Femur (tissue), 1 donor: ENCODE measurements at places on chromosomes 2 and 18.

GRCh38 chr2:77579076-77579769, 57.0 kb upstream of the LRRTM4 start:
- DNase-seq, result no peak

DNA sequence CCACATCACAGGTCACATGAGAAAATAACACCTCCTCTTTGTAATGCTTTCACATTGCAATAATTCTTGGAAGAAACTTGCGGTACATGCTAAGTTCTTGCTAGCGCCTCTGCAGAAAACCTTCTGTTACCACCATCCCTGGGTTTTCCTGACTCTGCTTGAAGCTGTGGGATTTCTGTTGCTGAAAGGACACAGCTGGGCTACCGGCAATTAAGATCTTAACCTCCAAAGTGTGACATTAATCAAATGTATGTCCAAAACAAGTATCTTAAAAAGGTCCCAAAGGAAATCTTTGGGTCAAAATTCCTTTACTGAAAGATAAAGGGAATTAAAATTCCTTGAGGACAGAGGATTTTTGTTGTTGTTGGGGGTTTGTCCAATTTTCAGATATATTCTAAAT, 7.5 kb downstream of the CCBE1 start:
- no peak for DNase-seq

DNA sequence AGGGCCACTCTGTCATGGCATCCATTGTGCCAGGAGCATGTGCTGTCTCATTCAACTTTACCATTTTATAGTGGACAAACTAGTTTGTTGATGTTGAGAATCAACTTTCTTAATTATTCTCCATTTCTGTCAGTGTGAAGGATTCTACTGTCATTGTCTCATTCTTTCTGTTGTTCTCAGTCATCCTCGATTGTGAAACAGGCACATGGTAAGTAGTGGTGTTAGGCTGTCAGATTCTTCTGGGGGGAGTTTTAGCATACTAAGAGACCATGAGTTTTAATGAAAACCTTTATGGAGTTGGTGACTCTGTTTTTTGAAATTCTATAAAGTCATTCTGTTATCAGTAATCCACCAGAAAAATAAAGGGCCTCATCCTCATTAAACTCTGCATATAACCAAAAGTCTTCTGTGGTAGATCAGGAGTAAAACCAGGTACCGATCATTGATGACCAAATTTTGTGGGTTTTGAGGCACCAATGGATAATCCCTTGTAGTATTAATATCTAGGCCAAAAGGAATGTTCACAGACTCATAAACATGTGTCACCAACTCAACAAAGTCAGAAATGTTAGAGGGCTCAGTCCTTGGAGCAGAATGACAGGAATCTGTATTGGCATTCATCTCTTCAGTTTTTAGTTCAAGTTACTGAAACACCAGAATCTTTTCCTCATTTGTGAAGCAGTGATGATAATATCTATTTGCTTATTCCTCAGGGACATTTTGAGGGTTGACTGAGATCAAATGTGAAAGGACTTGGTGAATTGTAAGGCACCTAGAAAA, 73.2 kb downstream of the CERS6 start:
- no peak for DNase-seq

DNA sequence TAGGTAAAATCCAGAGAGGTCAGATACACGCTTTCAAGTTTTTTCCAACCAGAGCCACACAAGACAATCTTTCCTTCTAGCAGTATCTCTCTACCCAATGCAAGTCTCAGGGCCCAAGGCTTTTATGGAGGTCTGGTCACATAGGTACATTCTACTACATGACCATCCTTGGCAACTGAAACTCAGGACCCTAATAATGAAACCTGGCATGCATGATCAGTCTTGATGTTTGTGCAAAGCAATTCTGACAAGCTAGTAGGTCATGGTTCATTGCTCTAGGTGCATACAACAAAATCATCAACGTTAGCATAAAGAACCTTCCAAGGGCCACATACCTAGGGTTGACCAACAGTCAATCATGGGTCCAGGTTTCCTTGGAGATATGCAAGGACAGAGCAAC, 33.2 kb upstream of the CCDC88A start:
- DNase-seq, result no peak

DNA sequence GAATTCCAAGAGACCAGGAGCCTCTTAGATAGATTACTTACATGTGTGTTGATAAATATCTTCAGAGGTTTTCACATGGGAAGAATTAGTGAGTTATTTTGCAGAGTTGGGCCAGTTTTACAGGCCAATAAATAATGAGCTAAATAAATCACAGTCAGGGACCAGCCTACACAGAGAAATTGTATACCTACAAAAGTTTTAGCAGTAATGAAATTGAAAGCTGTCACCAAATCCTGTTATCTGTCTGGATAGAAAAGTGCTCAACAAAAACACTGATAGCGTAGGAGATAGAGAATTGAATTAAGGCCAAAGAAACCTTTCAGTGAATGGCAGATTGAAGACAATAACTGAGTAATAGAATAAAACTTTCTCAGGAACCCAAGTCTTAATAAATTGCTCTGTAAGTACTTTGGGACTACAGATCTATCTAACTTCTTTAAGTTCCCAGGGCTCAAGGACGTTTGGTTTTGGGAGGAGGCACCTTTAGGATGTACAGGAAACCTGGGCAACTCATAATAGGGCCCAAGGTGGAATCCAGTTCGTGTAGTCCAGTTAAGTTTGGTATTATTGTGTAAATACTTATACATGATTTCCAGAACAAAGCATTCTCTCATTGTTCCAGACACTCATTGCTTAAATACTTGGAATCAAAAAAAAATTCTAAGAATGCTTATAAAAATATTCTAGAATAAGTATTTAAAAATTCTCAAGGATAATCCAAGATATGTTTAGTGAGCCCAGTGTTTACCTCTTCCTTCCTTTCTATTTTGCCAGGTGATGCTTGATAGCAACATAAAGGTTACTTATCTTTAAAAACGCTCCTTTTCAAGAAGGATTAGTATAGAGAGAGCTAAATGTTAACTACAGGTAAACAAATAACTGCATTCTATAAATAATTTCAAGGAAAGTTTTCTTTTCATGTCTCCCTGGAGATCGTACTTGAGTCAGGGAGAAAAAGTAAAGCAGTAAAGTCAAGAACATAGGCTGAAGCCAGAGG, 134.5 kb downstream of the NCKAP5 start:
- no peak for DNase-seq

GRCh38 chr2:194319222-194319992, 1337.6 kb upstream of the SLC39A10 start:
- no peak for DNase-seq

GRCh38 chr18:22703883-22704585, 229.1 kb upstream of the RBBP8 start:
- no peak for DNase-seq

DNA sequence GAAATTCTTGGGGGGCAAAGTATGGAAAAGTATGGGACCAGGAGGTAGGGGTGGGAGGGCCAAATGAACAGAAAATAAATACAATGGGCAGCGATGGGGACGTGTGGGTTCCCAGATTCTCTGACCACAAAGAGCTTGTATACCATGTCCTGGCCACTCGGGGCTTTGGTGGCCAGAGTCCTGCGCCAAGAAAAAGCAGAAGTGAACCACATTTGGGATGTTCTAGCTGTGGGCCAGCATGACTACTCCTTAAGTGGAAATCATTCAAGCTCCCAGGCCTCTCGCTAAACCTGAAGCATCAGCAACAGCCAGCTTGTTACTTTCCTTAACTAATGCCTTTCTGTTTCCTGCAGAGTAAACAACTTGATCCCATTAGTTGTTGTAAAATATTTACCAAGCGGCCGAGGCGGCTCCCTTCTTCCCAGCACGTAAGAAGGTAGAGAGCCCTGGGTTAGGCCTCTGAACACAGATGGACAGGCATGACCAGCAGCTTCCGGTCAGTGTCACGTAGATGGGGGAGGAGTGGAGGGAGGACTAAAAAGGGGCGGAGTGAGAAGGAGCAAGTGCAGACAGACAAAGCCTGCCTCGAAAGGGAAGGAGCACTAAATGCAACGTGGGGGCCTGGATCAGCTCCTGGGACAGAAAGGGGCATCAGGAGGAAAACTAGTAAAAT, 88.2 kb downstream of the GALNT14 start:
- DNase-seq, result peak; percentile 45

- peak; percentile 40 for DNase-seq
Measured at GRCh38 chr2:172106108-172106961, 3.6 kb upstream of the DLX2 start.

DNA sequence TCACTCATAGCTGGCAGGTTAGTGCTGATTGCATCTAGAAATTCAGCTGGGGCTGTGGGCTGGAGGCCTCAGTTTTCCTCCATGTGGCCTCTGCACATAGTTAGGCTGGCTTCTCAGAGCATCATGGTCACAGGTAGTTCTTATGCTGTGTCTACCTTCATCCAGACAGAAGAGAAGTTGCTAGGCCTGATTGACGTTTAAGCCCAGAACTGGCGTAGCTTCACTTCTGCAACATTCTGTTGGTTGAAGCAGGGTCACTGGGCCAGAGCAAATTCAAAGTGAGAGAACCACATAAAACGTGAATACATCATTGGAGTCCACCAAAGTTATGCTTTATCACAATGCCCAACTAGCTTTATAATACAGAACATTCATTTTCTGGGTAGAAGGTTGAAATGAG, 116.0 kb downstream of the SPP2 start:
- DNase-seq, result no peak

GRCh38 chr2:54572262-54572635, 116.1 kb downstream of the SPTBN1 start:
- no peak for DNase-seq

- DNase-seq, result no peak
Measured at GRCh38 chr2:234680688-234681619, 184.1 kb upstream of the ARL4C start.

GRCh38 chr2:150483532-150483931, 3.9 kb downstream of the RND3 start:
- DNase-seq, result no peak

- no peak for DNase-seq
Measured at GRCh38 chr18:42072407-42072806, 117.4 kb downstream of the PIK3C3 start.

DNA sequence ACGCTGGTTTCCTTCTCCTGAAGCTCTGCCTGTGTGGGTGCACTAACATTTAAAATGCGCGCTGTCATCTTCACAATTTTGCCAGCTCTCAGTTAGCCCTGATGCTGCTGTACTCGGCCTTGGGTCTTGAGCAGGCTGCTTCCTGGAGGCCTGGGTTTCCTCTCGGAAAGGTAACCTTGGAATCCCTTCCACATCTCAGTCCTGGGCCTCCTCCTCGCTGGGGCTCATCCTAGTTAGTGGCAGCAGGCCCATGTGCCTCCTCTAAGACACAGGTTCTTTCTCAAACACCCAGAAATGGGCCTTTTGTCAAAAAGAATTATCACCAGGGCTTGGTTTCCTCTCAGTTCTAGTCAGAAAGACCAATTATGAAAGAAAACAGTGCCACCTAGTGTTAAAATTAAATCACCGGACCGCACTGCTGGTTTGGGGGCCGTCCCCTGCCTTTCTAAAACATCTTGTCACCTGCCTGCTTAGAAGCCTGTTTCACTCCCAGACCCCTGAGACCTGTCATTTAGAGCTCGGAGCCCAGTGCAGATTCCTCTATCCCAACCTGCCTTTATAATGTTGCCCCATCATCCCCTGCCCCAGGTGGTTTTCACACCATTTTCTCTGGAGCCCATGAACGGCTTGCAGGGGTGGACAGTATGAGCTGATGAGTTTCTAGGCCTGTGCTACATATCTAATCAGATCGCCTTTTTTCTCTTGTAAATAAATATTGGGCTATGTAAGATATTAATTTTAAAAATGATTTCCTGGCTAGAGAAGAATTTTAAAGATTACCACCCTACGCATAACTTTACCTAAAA, 42.4 kb downstream of the HK2 start:
- DNase-seq, result peak; percentile 36

- no peak for DNase-seq
Measured at GRCh38 chr2:60745761-60746160, 10.3 kb upstream of the PAPOLG start.

GRCh38 chr2:86364894-86365293, 27.5 kb upstream of the REEP1 start:
- no peak for DNase-seq

GRCh38 chr2:9250498-9251153, 44.0 kb downstream of the ASAP2 start:
- DNase-seq, result peak; percentile 12

DNA sequence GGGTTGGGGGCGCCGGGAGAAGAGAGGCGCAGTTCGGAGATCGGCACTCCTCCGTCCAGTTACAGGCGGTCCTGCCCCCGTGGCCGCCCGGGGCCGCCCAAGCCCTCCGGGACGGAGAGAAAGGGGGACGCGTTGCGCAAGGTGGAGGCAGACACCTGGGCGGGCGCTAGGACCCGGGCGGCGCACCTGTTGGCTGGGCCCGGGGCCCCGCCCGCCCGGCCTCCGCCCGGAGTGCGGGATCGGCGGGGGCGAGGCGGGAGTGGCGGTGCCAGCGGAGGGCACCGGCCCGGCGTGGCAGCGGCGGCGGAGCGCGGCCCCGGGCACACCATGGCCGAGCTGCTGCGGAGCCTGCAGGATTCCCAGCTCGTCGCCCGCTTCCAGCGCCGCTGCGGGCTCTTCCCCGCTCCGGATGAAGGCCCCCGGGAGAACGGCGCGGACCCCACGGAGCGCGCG, at the start of gene SGPP2:
Gene SGPP2, plus strand, starts transcription at position 268 of the 453 bp plus-strand sequence. Its CDS starts 60 bp downstream, at position 328.
- no peak for DNase-seq

- no peak for DNase-seq
Measured at GRCh38 chr18:57023275-57023882, 123.5 kb upstream of the BOD1L2 start.

GRCh38 chr2:186308347-186308746, 177.7 kb upstream of the ZC3H15 start:
- no peak for DNase-seq

DNA sequence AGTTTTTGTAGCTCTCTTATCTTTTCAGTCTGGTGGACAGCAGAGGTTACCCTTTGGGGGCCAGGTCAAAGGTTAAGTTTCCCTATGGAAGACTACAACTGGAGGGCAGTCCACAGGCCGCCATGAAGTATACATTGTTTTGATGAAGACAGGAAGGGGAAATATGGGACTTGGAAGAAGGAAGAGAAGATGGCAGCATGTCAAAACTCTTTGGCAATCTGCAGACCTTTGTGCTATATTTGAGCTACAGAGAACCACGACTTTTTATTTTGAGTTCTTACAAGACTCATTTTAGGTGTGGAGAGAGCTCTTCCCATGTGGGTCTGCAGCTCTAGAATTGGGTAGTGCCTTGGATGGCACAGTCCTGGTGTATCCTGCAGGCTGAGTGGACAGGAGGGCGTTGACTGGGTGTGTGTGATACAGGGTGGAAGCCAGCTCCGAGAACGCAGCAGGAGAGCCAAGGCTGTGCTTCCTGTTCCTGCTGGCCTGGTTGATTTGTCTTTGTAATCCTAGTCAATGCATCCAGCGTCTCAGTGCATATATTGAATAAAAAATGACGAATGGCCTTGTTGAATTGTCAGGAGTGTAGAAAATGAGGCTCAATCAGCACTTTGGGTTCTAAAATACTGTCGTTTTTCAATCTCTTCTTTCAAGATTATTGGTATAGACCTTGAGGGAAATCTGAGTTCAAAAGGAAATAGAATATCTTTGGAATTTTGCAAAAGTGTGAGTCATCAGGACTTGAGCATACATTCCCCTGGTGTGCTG, 11.5 kb downstream of the ITGA6 start:
- no peak for DNase-seq

- DNase-seq, result no peak
Measured at GRCh38 chr2:172448544-172449267, 21.3 kb downstream of the ITGA6 start.

- DNase-seq, result peak; percentile 64
Measured at GRCh38 chr2:19349911-19350677, 8.3 kb downstream of the OSR1 start.
